ENCODE measurements at places on chromosomes 3 and 15. TPM values are rescaled to one million over a fixed set of nuclear protein-coding genes. Genes with fewer than 3 reads are reported as not detected.

Gene CHDH
- 7.3 TPM for total RNA-seq

- no peak for DNase-seq
Observed at GRCh38 chr15:31487811-31488436, 161.3 kb downstream of the KLF13 start.

- no peak for DNase-seq
Observed at GRCh38 chr3:171199473-171199829, 172.9 kb upstream of the SLC2A2 start.

GRCh38 chr15:101176625-101177024 lies 75.2 kb downstream of the CHSY1 start:
- no peak for DNase-seq

Gene GOLGA8O
- 9.9 TPM for total RNA-seq

Gene ZIC1
- total RNA-seq = 3.8 TPM

DNA sequence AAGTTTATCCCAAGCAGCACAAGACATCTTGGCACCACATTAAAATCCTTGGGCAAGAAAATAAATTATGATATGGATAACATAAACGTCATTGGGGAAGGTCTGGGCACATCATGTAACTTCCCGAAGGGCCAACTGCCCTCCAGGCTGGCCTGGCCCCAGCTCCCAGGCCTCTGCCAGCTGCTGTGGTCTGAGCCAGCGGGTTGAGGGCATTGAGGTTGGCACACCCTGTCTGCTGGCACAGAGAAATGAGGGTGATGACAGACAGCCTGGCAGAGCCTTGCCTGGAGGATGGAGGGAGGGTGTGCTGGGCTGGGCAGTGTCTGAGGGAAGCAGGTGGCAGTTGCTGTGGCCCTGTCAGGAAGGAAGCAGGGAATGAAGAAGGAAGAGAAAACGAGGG lies 3.3 kb upstream of the RBSN start:
- peak; percentile 68 for DNase-seq

Measured in sciatic nerve (tissue), 2 donors.